ENCODE measurements at places on chromosomes 5 and 9.
A peak's percentile ranks its signal among the peaks of the same experiment; 100 is the strongest.

DNA sequence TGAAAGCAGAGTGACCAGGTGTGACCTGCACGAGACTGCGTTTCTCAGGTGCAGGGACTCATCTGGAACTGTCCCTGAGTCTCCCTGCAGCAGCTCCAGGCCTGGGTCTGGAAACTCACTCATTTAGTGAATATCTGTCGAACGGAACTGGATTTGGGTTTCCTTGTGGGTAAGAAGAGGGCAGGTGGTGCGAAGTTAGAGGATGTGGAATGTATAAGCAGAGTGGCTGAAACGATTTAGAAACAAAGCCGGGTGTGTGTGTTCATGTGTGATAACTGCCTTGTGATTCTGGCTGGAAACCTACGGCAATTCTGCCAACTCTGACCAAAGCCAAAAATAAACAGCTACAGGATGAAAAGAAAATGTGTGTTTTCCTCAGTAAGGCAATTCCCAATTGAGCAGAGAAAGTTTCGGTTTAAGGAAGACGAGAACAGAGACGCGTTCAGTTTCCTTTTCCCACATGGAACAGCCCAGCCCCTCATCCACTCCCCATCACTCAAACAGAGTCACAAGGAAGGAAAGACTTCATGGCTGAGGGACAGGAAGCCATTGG, 130.3 kb downstream of the NSG2 start:
- no peak for DNase-seq

GRCh38 chr9:5552301-5552700, 42.0 kb downstream of the PDCD1LG2 start:
- DNase-seq, result no peak

DNA sequence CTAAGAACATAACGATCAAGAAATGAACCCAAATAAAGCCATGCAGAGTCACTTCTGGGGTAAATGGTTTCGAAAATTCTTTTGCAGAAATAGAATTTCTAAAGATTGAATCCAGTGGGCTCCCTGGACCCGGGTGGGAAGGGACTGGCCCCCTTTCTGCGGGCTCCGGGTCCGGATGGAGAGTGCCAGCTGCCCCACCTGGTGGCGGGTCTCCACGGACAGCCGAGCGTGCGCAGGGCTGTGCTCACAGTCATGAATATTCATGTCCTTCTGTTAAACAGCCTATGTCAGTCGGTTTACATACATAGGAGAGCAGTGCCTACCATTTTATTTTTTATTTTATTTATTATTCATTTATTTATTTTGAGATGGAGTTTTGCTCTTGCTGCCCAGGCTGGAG, 4.7 kb upstream of the PPP1R26 start:
- peak; percentile 78 for DNase-seq

DNA sequence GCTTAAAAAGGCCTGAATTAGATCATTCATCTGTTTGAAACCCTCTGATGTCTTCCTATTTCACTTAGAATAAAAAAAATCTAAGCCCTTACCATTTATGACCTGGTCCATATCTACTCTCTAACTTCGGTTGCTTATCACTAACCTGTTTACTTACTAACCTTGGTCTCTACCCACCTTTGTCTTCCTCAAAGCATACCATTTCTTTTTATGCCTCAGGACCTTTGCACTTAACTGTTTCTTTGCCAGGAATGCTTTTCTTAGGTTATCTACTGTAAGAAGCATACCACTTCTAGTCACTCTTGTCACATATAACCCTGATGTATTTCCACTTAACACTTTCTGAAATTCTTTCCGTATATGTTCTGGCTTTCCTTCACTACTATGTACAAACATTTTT, 67.0 kb downstream of the UHRF2 start:
- no peak for DNase-seq

DNA sequence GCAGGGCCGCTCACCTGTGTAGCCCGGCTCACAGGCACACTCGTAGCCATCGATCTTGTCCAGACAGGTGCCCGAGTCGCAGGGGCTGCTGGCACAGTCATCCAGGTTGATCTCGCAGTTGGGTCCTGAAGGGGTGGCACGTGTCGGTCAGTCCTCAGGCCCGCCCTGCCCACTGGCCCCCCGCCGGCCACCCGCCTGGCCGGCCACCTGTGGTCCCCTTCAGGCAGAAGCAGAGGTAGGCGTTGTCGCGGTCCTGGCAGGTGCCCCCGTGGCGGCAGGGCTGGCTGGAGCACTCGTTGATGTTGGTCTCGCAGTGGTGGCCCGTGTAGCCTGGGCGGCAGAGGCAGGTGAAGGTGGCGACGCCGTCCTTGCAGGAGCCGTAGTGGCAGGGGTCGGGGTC, 30.6 kb downstream of the NOTCH1 start:
- DNase-seq, result no peak

- no peak for DNase-seq
These were observed 85.8 kb downstream of the SNX18 start for GRCh38 chr5:54603372-54603771.

- peak; percentile 77 for DNase-seq
These were observed 1.1 kb downstream of the PPIC start for GRCh38 chr5:123035360-123035917.

DNA sequence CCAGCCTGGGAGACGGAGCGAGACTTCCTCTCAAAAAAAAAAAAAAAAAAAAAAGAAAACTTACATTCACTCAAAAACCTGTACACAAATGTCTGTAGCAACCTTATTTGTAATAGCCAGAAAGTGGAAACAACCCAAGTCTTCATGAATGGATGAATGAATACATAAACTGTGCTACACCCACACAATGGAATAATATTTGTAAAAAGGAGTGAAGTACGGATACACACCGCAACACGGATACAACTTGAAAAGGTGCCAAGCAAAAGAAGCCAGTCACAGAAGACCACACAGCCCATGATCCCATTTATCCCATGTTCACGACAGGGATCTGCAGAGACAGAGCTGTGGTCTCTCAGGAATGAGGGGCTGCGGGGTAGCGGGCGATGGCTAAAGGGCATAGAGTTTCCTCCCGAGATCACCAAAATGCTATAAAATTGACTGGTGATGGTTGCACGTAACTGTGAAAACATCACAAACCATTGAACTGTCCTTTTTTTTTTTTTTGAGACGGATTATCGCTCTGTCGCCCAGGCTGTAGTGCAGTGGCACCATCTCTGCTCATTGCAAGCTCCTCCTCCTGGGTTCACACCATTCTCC, 76.2 kb upstream of the COL5A1 start:
- DNase-seq, result no peak

GRCh38 chr5:115948091-115948534, 14.2 kb upstream of the LVRN start:
- no peak for DNase-seq

DNA sequence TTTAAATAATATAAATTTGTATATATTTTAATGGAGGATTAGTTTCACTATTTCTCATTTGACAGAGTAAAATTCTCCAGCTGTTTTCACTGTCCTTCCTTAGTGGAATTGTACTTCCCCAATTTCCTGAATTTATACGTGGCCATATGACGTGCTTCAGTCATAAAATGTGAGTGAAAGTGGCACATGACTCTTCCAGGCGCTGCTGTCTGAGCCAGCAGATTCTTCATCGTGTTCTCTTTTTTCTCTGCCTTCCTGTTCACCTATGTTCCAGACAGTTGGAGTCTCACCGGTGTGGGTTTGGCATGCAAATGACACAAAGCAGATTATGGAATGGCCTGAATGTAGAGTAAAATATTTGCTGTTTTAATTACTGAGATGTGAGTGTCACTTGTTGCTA, 684.1 kb downstream of the SEMA5A start:
- no peak for DNase-seq

- no peak for DNase-seq
These were observed 475.1 kb upstream of the WWC1 start for GRCh38 chr5:167816354-167816753.

GRCh38 chr5:96968614-96969013, 32.7 kb downstream of the LNPEP start:
- peak; percentile 36 for DNase-seq

GRCh38 chr9:136799854-136800657, 3.9 kb downstream of the CCDC183 start:
- DNase-seq, result peak; percentile 90

- no peak for DNase-seq
These were observed 572.9 kb downstream of the ACTL7B start for GRCh38 chr9:108282872-108283271.

- no peak for DNase-seq
These were observed 87.3 kb upstream of the GNAQ start for GRCh38 chr9:78118742-78119473.

GRCh38 chr5:171521219-171521633, 101.8 kb downstream of the FGF18 start:
- peak; percentile 49 for DNase-seq

GRCh38 chr9:88218726-88219125, 80.5 kb upstream of the SPATA31C2 start:
- DNase-seq, result peak; percentile 41

- DNase-seq, result no peak
These were observed 244.8 kb upstream of the IRX2 start for GRCh38 chr5:2996248-2996647.

GRCh38 chr5:132003982-132004381, 7.5 kb downstream of the ACSL6 start:
- no peak for DNase-seq

DNA sequence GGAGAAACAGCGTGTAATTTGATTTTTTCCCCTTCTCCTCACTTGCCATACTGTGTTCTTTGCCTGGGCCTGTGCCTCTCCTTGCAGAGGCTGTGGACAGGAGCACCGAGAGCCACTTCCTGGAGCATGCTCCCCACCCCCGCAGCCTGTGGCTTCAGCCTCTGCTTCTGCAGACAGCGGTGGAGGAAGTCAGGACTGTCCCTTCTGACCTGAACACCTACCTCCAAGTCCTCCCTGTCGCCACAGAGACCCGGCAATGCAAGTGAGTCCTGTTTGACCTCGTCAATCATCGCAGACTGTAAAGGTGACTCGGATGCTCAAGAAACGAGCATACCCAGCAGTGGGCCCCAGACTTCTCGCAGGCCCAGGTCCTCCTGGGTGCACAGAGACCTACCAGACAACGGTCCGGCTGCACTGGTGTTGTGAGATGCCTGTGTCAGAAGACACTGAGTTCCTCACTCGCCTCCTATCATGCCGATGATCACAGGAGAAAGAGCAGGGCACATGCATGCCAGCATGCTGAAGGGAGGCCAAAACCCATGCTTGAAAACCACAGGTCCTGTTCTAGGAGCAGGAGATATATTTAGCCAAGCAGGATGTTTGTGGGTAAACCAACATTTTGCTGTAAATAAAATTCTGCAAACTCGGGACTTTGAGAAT, 198.8 kb downstream of the AUH start:
- DNase-seq, result no peak

- DNase-seq, result peak; percentile 94
These were observed 65.4 kb upstream of the GARNL3 start for GRCh38 chr9:127199001-127199791.

- no peak for DNase-seq
These were observed 39.6 kb upstream of the SLC6A19 start for GRCh38 chr5:1161833-1162229.

DNA sequence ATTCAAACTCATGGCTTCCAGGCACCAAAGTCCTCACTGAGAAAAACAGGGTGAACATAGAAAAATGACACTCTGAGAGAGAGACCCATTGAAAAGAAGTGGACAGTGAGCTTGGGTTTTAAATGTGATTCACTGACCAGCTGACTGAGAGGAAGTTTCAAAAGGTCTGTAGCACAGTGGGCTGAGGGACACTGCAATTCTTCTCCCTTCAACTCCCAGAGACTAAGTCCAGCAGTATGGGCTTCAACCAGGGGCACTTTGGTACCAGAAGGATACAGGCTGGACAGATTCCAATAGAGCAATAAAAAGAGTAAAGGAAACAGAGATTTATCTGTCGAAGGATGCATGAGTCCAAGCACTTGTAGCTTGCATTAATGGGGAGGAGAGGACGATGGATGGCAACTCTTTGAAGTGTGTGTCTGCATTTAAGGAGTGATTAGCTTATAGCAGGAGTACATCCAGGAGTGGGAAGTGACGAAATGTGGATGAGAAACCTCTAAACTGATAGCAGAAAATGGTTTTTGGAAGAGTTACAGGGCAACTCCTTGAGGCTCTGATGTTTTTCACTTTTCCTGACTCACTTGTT, 117.0 kb upstream of the ANKRD55 start:
- DNase-seq, result no peak

DNA sequence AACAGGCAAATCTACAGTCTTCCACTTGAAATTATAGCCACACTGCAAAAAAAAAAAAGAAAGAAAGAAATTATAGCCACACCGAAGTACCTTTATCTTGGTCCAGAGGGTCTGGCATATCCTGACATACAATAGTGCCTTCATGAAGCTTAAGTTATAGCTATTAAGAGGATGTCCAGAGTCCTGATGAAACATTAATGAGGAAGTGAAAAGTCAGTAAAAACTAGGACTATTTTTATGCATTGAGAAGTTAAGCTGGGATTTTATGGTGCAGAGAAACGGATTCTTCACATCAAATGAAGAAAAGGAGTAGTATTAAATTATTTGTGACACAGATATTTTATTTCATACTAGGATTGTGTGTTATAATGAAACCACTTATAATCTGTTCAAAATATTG, 123.9 kb downstream of the SV2C start:
- no peak for DNase-seq

DNA sequence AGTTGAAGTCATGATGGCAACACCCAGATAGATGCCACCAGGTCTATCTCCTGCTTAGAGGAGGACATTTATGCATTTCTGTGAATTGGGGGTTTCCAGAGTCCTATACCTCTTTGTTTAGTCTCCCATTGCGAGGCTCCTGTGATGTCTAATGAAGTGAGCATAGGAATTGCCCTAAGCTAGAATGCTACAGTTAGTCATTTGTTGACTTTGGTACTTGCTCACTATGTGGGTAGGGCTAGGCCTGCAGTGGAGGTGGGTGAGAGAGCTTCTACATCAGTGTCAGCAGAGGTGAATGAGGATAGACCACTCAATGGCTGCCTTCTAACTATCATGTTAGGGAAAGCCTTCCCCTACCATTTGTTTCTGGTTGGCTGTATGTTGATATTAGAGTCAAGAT, 173.3 kb upstream of the POC5 start:
- DNase-seq, result no peak

- no peak for DNase-seq
These were observed 56.7 kb downstream of the SAXO1 start for GRCh38 chr9:18976221-18976708.

DNA sequence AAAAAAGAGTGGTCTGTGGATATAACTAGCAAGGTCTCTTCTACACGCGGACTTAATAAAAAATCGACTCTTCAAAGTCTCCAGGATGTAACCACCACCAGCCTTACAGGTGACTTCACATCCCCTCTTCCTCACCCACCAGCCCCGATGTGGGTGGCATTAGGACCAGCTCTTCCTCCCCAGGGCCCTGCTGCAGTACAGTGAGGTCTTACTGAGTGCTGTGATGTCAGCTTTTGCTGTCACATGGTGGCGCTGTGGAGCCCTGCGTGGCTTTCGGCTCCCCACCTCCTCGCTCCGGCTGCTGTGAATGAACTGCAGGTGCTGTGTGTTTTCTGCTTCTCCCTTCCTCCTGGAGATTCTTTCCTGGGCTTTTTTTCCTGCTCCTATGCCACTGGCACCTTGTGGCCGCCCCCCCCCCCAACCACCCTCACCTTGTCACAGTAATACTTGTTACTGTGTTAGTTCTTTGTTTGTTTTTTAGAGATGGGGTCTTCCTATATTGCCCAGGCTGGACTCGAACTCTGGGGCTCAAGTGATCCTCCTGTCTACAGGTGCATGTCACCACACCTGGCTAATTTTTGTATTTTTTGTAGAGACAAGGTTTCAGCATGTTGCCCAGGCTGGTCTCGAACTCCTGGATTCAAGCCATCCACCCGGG, 15.8 kb upstream of the RAPGEF1 start:
- peak; percentile 95 for DNase-seq

- no peak for DNase-seq
These were observed 161.0 kb upstream of the ZNF618 start for GRCh38 chr9:113715086-113715485.

Measured in eye (tissue), 1 donor.